Pancreas (tissue), 10 donors: ENCODE measurements at places on chromosomes 1 and 21. TPM values are rescaled to one million over a fixed set of nuclear protein-coding genes. Genes with fewer than 3 reads are reported as not detected.

Gene KIAA1614
- polyA plus RNA-seq = 3.3 TPM

DNA sequence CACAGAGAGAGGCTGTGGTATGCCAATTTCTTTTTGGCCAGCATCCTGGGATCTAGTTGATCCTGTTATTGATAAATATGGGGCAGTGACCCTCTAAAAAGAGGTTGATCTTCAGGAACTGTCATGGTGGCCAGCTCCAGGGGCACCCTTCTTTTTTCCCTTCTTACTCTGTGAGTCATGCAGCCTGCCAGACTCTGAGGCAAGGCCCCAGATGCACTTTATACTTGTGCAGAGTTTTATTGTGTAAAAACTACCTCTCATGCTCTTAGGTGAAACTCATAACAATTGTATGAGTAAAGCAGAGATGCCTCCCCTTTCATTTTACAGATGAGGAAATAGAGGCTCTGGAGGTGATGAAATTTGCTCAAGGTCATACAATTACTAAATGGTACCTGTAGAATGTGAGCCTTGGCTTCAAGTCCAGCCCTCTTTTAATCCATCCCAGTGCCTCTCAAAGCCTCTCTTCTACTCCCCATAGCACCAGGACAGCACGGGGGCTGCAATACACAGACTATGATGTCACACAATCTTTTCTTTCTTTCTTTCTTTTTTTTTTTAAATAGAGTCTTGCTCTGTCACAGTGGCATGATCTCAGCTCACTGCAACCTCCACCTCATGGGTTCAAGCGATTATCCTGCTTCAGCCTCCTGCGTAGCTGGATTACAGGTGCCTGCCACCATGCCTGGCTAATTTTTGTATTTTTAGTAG is 387.8 kb downstream of the KCNH1 start:
- H3K36me3 ChIP-seq = no peaks in the 10 kb centered on the region
- H3K4me1 ChIP-seq = no peaks in the 10 kb centered on the region
- no peak overlapping the region for H3K4me3 ChIP-seq
- no peak for DNase-seq

DNA sequence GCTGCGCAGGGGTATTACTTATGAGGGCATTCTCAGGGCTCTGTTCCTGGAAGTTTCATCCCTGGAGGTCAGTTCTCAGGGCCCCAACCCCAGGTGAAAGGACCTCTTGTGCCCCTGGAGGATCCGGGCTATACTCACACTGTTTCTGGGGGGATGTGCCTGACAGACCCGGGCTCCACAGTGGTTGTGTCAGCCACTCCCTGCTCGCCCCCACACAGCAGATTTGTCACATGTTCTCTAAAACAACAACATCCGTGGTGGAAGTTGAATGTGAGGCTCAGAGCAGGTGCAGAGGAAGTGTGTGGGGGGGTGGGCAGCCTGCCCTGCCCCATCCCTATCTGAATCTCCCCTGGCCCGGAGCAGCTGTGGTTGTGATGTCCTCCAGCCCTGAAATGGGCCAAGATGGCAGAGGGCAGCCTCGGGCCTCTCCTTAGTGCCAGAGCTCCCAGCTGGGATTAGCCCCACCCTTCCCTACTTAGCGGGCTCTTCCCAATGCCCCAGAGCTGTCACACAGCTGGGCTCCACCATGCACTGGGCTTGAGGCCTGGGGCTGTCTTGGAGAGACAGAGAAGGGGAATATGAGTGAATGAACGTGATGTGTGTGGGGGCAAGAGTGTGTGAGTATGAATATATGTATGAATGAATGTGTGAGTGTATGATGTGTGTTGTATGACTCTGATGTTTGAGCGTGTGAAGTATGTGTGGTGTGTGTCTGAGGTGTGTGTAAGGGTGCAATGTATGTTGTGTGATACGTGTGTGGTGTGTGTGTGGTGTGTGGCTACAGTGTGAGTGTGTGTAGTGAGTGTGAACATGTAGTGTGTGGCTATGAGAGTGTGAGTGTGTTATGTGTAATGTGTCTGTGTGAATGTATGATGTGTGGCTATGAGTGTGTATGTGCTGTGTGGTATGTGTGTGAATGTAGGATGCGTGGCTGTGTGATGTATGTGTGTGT is 1.5 kb upstream of the FCMR start:
- no peaks in the 10 kb centered on the region for H3K27me3 ChIP-seq
- H3K4me3 ChIP-seq = no peak overlapping the region
- no peaks in the 10 kb centered on the region for H3K36me3 ChIP-seq
- DNase-seq = no peak

- H3K36me3 ChIP-seq = no peaks in the 10 kb centered on the region
- no peak overlapping the region for H3K27ac ChIP-seq
- no peaks in the 10 kb centered on the region for H3K4me1 ChIP-seq
These were observed 550.0 kb downstream of the BRINP3 start for GRCh38 chr1:189927641-189928040.
